Stimulated activated CD4-positive, alpha-beta T cell treated with anti-CD3 and anti-CD28 coated beads, Interleukin-1b, Interleukin-23, amount 100 ng/mL, for 1 hour (primary cell): ENCODE measurements at places on chromosomes 4 and X.

- DNase-seq: no peak
These were observed 3.4 kb downstream of the HTT-AS start for GRCh38 chr4:3070709-3071500.

- no peak for DNase-seq
These were observed 10.4 kb upstream of the SYP start for GRCh38 chrX:49210406-49210805.

GRCh38 chr4:53558065-53558801 is 33.1 kb downstream of the LNX1 start:
- DNase-seq: no peak

GRCh38 chr4:10366628-10367027 is 90.6 kb downstream of the ZNF518B start:
- DNase-seq: no peak

DNA sequence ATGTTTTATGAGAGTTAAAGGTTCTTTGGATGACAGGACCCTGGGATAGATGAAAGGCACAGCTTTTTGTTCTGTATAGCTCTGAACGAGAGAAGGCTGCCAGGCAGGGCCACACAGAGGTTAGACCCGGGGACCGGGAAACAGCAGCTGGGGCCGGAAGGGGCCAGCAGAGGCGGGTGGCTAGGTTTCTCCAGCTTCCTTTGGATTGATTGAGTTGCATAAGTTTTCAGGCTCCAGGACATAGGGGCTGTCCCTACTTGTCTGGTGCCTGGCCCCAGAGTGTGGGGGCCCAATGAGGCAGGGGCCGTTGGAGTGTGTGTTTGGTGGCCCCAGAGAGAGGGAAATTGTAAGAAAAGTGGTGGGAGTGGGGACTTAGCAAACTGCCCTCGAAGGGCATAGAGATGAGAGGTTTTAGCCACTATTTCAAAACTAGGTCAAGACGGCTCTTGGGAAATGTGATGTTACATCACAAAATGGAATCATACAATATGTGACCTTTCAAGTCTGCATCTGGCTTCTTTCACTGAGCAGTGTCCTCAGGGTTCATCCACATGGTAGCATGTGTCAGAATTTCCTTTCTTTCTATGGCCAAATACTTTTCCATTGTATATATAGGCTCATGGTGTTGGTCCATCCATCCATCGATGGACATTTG is 3.7 kb downstream of the ZFP92 start:
- no peak for DNase-seq

- no peak for DNase-seq
These were observed 151.0 kb downstream of the SH3KBP1 start for GRCh38 chrX:19736389-19736788.

GRCh38 chr4:180336494-180337090 is 1906.6 kb upstream of the TENM3 start:
- no peak for DNase-seq

DNA sequence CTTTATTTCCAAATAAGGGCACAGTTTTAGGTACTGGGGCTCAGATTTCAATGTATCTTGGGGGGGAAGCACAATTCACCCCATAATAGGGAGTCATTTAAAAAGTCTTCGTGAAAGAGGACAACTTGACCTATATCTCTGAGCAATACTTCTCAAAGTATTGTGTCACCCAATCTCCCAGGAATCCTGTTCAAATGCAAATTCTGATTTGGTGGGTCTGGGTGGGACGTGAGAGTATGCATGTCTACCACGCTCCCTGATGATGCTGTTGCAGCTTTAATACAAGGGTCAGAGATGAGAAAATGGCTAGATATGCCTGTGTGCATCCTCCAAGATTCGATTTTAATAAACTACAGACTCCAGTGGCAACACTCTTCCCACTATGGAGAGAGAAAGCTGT is 514.8 kb downstream of the BCOR start:
- DNase-seq: no peak

DNA sequence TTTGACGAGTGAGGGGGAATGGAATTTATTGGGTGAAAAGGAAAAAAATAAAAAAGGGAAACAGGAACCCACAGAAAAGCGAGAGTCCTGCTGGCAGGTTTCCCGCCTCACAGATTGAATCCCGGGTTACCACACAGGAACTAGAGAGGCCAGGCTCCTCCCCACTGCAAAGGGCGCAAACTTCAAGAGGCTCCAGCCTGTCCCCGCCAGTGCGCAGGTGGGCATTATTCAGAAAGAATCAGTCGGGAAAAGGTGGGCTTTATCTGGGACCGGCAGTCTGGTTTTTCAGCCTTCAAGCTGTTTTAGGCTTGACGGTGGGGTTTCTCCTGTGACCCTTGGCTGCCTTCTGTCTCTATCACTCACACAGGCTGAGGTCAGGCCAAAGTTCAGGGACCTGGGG is 1496.8 kb downstream of the RPA4 start:
- DNase-seq: no peak

DNA sequence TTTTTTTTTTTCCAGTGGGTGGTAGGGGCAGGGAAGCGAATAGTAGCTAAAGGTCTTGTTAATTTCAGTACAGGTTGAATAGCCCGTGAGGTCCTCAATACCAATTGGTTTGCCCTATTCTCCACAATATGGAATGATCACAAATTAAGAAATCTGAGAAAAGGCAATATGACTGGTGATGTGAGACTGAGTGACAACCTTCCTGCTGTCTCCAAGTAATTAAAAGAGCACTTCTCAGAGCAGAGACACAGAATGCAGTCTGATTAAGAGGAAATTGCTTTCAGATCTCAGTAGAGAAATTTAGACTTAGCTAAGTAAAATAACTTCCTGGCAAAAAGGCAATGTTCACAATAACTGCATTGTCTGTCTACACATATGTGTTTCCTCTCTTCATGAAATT is 23.0 kb downstream of the GPR174 start:
- no peak for DNase-seq

DNA sequence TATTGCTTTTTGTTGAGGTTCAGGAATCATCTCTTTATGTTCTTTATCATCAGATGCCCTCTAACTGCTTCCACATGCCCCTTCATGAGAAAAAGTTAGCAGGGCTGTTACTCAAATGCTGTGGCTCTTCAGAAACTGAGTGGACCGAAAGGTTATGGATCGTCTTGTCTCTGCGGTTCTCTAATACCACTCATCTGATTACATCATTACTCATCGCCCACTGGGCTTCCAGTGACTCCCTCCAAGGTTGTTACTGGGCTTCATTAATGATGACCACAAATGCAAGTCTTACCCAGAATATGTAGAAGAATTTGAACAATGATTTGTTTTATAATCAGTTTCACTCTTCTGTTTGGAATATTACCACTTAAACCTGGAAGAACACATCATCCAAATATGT is 67.7 kb downstream of the RWDD4 start:
- no peak for DNase-seq

DNA sequence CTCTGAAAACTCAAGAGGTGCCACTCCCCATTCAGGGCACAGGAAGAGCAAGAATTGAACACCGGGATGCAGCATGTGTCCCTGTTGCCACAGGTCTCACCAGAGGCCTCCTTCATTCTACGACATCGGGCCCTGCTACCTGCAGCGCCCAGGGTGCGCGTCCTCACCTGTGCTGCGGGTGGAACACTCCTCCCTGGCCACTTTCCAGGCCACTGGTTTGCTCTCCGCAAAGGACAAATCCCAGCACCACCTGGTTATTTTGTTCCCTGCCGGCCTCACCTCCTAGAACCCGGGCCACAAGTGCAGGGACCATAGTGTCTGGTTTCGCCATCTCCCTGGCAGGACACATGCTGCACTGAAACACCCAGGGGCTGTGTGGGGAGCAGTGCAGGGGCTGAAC is 14.3 kb upstream of the FAM3A start:
- DNase-seq: no peak

DNA sequence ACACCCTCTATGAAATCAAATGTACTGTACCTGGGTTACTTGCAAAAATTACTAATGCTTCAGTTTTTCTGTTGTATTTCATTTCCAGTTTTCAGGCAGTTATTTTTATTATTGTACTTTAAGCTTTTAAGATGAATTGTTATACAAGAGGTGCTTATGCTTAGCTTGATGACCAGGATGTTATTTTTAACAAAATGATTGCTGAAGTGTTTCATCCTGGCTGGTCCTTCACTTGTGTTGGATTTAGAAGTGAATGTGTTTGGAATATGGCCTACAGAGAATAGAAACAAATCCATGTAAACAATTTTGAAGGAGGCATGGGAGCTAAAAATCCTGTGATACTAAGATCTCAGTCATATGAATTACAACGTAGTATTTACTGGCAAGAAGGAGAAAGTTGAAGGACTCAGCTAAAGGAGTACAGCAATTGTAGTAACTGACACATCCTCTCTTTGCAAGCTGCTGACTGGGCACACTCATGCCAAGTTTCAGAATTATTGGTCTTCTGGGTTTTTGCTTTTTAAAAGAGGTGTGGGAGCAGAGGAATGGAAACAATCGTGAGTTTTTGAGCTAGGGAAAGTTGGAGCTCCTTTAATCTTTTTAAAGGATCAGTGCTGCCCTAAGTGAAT is 9.2 kb downstream of the UBE2A start:
- DNase-seq: no peak

DNA sequence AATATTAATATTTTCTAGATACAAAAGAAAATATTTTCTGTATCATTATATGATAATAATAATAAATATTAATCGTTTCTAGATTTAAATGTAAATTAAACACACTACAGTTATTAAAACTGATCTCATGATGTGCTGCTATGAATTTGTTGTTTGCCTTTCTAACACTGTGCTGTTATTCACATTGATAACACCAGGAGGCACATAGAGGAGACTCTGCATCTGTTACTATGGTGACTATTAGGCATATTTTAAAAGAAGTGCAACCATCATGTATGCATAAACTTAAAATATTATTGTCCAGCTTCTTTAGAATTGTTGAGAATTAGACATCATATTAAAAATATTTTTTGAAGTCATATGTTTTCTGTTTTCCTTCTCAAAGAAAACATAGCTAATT is 11.8 kb upstream of the PDGFC start:
- DNase-seq: no peak

- DNase-seq: no peak
These were observed 101.2 kb downstream of the SMIM20 start for GRCh38 chr4:26015133-26015651.

DNA sequence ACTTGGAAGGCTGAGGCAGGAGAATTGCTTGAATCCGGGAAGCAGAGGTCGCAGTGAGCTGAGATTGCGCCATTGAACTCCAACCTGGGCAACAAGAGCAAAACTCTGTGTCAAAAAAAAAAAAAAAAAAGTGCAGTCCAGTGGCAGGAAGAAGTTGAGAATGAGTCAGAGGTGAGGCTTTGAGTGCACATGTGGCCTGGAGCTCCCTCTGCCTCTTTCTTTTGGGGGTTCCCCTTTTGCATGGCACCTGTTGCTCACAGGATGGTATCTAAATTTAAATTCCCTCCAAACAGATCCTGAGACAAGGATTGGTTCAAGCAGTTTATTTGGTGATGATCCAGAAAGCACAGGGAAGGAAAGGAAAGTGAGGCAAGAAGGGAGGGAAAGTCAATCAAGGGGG is 151.4 kb upstream of the STX18 start:
- no peak for DNase-seq

DNA sequence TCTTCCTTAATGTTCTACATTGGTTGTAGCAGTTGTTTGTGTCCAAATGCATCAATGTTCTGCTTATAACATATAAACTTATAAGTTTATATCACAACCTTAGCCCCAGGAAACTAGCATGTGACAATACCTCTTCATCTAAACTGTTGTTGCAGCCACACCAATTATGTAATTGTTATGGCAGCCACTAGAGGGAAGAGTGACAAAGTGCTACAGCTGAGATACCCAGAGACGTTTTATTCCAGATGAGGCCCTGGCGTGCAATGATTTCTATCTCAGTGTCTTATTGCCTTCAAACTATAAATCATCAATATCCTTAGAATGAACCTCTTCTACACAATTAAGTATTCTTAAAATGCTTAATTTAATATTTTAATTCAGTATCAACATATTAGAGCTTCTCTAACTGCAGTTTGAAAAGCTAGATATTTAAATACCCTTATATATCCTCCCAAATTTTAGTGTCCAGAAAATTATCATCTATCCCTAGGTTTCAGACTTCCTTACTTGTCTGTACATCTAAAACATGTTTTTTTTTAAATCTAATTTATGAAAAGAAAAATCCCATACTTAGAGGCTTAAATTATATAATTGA is 171.6 kb downstream of the PCDH10 start:
- no peak for DNase-seq

GRCh38 chr4:38055566-38055965 is 95.4 kb downstream of the PTTG2 start:
- DNase-seq: no peak

GRCh38 chr4:96003951-96004740 is 164.3 kb downstream of the PDHA2 start:
- DNase-seq: no peak

GRCh38 chr4:71186566-71187403 is 152.0 kb upstream of the SLC4A4 start:
- no peak for DNase-seq

- DNase-seq: no peak
These were observed 79.1 kb downstream of the AMOT start for GRCh38 chrX:112761242-112762207.

DNA sequence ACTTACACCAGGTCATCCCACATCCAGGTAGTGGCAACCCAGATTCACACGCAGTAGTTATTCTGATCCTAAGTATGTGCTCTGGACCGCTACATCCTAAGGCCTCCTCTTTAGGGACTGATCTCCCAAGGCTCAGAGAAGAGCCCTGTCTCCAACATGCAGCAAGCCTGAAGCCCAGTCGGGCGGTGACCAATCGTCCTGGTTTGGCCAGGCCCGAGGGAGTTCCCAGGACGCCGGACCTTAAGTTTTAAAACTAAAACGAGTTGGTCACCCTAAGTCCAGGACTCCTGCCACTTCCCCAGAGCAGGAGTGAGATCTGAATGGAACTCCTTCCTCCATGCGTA is 385 bp downstream of the LYAR start:
- DNase-seq: no peak

DNA sequence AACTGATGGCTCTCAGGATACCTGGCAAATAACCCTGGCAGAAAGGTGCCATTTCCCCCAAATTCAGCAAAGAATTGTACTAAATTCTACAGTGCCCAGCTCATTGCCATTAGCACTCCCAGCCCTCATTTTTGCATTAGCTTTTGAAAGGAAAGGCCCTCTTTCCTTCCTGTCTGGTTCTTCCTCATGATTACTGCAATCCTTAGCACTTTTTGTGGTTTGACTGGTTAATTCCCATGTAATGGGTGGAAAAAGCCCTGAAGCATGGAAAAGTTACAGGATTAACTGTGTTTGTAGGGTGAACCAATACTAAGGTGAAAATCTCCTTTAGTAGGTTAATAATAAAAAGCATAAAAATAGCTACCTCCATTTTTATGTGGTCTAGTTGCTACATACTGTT is 139.5 kb downstream of the NPNT start:
- no peak for DNase-seq

- DNase-seq: no peak
These were observed 194.4 kb downstream of the CBR4 start for GRCh38 chr4:168815379-168816345.
